ENCODE measurements at places on chromosomes 6 and 20. TPM values are rescaled to one million over a fixed set of nuclear protein-coding genes. Genes with fewer than 3 reads are reported as not detected.

GRCh38 chr20:33858666-33859065, 47.5 kb downstream of the CHMP4B start:
- DNase-seq: no peak

GRCh38 chr20:60057866-60058807, 99.9 kb downstream of the CDH26 start:
- no peak for DNase-seq

DNA sequence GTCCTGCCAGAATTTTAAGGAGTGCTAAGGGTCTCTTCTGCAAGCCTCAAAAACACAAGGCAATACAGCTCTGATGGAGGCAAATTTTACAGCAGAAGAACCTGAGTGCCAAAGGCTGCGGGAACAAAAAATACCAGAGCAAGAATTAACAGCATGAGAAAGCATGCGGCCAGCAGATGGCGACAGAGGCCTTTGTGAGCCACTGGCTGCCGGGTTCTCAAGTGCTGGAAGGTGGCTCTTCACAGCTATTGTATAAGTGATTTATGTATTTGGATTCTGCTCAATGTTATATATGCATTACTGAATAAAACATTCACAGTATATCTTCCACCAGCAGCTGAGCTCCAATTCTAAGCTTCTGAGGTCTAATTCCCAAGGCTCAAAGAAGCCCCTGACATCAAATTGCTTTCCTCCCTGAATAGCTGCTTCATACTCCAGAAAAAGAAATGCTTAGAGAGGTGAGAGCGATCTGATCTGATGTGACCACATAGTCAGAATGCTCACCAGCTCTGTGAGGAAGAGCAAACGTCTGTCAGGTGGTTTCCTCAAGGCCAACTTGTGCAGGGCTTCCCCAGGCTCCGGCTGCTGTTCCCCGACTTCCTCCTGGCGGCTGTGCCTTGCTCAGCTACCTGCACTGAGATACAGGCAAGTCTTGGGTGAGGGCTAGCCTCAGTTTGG, 58.6 kb downstream of the PPP1R3G start:
- peak; percentile 77 for DNase-seq

- DNase-seq: no peak
These were observed 160.1 kb upstream of the BEND3 start for GRCh38 chr6:107275330-107275865.

Gene RFX6
- polyA plus RNA-seq: not detected

DNA sequence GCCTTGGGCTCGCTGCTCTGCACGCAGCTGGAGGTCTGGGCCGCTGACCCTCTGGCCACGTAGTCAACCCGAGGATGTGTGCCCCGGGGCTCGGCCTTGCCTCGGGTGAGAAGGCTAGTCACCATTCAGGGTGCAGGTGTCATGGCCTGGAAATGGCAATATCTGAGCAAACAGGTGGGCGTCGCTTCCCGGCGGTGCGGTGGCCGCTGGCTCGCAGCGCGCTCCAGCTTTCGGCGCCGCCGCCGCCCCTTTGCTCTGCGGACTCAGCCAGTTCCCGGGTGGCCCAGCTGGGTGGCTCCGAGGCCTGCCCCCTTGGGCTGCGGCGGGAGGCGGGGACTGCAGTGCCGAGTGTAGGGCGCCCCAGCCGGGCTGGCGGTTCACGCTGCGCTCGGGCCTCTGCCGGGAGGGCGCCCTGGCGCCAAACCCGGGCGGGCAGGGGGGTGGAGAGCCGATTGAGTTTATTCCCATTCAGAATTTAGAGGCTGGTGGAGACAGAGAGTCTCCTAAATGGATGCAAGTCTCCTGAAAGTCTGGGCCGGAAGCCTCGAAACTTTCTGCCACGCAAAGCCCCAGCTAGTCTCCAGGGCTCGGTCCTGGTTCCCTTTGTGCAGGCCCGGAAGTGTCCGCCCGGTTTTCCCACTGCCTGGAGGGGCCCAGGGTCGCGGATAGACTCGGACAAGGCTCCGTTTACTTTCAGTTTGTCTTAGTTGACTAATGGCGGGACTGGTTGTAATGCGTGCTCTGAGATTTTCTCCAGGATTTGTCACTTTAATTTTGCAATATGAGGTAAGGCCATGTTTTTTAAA, 11.3 kb upstream of the TFAP2A start:
- DNase-seq: peak; percentile 27

Gene HDGFL1
- polyA plus RNA-seq: not detected

GRCh38 chr6:56393615-56394612, 146.5 kb upstream of the COL21A1 start:
- DNase-seq: no peak

- no peak for DNase-seq
These were observed 39.5 kb upstream of the SIRPA start for GRCh38 chr20:1855690-1856089.

- no peak for DNase-seq
These were observed 35.7 kb upstream of the SNRPB2 start for GRCh38 chr20:16694161-16694560.

- DNase-seq: no peak
These were observed 463.6 kb downstream of the HACE1 start for GRCh38 chr6:104396077-104396476.

DNA sequence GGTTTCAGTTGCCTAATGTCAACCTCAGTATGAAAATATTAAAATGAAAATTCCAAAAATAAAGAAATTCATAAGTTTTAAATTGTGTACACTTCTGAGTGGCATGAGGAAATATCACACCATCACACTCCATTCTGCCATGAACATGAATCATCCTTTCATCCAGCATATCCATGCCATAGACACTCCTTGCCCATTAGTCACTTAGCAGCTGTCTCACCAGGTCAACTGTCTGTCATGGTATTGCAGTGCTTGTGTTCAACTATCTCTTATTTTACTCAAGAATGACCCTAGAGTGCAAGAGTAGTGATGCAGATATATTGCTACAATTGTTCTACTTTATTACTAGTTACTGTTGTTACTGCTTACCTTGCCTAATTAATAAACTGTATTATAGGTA, 712.4 kb downstream of the EPHA7 start:
- DNase-seq: no peak

Gene TDRD6
- polyA plus RNA-seq: not detected

GRCh38 chr6:165662041-165662748, 846 bp downstream of the PDE10A start:
- peak; percentile 70 for DNase-seq

DNA sequence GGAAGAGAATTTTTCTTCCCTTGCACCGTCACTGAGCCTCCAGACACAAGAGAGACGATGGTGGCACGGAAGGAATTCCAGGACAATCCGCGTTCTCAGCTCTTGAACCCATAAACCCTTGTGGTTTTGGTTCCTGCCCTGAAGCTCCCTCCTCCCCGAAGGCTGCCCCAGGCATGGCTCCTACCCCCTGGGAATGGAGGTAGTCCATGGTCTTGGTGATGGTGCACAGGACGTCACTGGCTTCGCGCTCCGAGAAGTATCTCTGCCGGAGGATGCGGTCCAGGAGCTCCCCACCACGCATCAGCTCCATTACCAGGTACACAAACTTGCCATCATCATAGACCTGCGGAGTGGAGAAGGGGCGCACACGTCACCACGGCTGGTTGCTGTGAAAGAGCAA, 47.5 kb upstream of the MPC1 start:
- no peak for DNase-seq

DNA sequence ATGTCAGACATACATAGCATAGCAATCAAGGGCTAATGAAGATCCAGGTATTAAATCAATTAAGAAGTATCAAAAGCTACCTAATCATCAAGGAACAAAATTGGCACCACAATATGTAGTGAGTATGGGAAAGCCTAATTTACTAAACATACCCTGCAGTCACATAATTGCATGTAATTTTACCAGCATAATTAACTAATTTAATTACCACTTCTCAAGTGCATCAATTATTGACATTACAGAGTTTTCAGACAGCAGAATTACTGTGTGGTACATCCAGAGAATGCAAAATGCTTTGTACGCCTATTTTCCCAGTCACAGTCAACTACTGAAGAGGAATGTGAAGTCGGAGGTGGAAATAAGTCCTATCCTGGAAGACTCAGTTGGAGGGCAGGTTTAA, 279.0 kb upstream of the ID4 start:
- DNase-seq: no peak

DNA sequence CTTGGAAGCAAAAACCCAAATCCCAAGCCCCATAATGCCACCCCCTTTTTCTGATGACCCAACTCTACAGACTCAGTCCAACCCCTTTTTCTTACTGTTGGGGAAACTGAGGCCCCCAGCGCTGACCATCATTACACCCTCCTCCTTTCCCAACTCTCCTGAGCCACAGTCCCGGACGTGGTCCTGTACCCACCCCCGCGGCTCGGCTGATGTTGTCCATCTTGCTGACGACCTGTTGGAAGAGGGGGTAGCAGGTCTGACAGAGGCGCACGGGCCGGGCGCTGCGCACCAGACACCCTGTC, 533 bp downstream of the OSTM1 start:
- no peak for DNase-seq

DNA sequence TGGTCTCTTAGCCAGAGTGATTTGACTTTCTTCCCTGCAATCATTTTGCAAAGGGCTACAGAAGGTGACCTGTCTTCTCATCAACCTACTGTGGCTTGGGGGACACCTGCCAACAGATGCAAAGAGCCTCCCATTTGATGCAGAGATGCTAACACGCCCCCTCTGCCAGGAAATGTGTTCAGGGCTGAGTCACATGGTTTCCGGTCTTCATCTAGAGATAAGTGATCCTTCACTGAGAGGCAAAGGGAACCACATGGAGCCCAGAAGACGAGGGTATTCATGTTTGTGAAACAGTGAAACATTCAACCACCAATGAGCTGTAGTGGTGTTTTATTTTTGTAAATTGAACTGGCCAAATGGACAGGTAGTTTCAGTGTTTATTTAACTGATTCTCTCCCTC, 109.0 kb upstream of the RIN2 start:
- no peak for DNase-seq

DNA sequence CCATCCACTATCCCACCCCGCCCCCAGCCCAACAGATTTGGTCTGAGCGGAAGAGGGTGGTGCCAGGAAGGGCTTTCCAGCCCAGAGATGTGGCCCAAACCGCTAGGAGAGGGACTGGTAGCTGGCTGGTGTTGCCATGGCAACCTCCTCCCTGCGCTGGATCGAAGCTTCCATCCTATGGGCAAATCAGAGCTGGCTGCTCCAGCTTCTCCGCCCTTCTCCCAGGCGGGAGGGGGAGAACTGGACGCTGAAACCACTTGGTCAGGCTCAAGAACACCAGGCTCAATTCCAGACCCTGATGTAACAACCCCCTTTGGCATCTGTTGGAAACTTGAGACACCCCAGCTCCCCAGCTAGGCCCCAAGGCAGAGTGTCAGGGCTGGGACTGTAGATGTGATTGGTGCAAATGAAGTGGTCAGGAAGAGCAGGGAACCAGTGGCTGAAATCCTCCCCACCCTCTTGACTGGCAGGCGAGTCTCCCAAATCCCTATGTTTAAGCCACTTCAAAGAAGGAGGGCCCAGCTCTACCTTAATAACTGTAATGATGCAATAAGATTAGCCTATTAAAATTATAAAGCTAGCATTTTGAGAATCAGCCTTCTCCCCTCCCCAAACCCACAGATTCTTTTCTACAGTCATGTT, 4.2 kb downstream of the RIMS4 start:
- DNase-seq: peak; percentile 91

- DNase-seq: no peak
These were observed 252.9 kb upstream of the TAB2 start for GRCh38 chr6:149064660-149065015.

- DNase-seq: no peak
These were observed 73.8 kb upstream of the KCNG1 start for GRCh38 chr20:51096582-51097267.

Gene NR2E1
- polyA plus RNA-seq: not detected

- no peak for DNase-seq
These were observed 56.5 kb downstream of the ARMC2 start for GRCh38 chr6:108904741-108905140.

- no peak for DNase-seq
These were observed 94.5 kb upstream of the STXBP5 start for GRCh38 chr6:147109707-147110106.

- DNase-seq: no peak
These were observed 532.8 kb downstream of the QKI start for GRCh38 chr6:163947276-163947675.

- DNase-seq: no peak
These were observed 92.1 kb upstream of the EEF1E1 start for GRCh38 chr6:8194490-8194889.

DNA sequence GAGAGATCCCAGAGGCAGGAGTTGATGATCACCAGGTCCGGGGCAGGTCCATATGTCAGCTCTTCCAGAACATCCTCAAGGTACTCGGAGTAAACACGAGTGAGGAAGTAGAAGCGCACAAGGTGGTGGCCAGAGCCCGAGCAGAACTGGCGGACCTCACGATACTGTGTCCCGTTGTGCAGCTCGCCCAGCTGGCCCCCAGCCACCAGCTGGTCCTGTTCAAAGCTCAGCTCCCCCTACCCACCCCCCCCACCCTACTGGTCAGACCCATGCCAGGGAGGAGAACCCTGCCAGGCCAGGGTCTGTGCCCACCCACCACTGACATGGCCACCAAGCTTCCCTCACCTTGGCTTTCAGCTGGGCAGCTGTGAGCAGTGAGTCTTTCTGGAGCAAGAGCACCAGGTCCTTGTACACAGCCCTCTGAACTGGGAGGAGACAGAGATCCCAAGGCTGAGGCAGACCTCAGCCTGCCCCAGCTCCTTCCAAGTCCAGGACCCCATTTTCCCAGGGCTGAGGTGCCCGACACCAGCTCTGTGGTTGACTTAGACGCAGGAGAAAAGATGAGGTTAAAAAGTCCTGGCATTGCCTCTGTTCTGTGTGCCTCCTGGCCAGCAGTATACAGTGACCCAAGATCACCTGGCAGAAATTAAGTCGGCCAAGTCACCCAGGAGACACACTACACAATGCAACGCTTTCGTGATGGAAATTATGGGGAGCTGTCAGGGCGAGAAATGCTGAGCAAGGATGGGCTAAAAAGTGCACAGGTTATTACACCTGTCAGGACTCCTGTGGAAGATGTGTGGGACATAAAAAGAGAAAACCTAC, 1.4 kb downstream of the PCED1A start:
- DNase-seq: no peak

Gene CDH4
- not detected for polyA plus RNA-seq

DNA sequence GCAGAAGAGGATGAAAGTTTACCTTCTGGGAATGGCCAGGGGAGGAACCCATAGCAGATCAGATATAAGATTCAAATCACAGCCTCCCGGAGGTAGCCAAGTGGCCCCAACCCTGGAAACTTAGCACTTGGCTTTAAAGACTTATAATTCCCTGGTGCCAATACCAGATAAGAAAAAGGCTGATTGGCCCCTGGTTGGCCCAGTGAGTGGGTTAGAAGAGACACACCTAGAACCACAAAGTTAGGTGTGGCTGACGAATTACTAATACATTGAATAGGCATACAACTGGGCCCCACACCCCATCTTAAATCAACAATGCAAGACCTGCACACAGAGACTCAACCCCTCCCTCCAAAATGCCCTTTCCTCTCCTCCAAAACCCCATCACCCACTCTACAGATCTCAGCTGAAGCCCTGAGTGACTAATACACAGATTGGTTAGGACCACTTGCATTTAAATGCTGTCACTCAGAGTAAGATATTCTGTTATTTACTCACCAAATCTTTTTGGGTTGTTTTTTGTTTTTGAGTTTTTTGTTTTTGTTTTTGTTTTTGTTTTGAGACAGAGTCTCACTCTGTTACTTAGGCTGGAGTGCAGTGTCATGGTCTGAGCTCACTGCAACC, 315.4 kb upstream of the JARID2 start:
- no peak for DNase-seq

GRCh38 chr6:63465750-63466149, 106.5 kb upstream of the LOC128125822 start:
- no peak for DNase-seq

- no peak for DNase-seq
These were observed 18.9 kb downstream of the SPDEF start for GRCh38 chr6:34536959-34537848.
